ENCODE measurements at places on chromosomes 1 and 21. TPM values are rescaled to one million over a fixed set of nuclear protein-coding genes. Genes with fewer than 3 reads are reported as not detected.

DNA sequence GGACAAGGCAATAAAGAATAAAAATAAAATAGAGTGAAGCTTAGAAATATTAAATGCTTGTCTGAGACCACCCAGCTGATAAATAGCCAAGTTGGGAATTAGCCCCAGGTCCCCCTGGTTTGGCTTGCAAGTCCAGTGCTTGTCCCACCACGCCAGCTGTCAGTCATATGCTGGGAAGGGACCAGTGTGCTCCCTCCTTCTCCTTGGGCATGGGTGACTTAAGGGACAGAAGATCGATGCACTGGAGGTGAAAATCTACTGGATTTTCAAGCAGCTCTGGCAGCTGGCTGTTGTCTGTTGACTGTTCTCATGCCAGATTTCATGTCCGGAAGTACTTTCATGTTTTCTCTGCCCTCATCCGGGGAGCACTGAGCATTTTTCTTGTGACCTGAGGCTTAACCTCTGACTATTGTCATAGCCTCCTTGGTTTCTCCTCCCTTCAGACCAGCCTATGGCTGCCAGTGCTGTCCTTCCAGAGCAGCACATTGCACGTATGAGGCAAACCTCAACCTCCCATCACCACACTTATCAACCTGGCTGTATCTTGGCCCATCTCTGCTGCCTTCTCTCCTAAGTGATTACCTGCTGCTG lies 12.4 kb downstream of the LMOD1 start:
- DNase-seq = no peak

GRCh38 chr1:161091796-161092507 lies 2.6 kb upstream of the NECTIN4 start:
- no peak for DNase-seq

DNA sequence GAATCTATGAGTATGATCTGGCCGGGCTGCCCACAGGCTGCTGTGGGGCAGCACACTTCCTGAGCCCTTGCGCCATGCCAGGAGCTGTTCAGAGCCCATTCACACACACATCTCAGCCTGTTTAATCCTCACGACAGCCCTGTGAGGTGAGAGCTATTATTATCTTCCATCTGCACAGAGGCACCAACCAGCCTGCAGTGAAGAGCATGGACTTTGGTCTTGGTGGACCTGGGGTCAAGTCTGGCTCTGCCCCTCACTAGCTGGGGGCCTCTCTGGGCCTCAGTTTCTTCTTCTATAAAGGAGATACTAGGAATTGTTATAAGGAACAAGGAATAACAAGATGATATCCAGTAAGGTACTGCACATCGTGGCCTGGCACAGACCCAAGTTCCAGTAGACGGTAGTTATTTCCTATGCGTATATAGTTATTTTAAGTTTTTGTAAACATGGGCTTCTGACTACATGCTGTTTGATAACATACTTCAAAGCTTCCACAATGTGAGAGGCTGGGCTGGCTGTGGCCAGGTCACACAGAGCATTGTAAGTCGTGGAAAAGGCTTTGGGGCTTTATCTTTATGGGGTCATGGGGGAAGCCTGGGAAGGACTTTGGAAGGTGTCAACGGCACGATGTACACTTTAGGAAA lies 3.4 kb upstream of the PADI2 start:
- no peak for DNase-seq

DNA sequence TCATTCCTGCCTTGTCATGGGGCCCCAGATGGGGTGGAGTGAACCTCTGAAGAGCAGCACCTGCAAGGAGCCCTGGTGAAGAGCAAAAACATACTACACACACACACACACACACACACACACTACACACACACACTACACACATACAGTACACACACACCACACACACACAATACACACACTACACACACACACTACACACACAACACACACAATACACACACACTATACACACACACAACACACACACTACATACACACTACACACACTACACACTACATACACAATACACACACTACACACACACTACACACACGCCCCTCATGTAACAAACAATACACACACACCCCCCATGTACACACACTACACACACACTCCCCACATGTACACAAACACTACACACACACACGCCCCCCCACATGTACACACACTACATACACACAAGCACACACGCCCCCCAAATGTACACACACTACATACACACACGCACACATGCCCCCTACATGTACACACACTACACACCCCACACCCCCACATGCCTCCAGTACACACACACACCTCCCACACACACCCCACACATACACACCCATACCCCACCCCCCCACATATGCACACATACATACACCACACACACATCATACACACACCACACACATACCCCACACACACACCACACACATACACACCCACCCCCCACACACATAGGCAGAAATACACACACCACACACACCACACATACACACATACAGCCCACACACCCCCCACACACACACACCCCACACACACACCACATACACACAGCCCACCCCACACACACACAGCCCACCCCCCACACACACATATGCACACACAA lies 9.3 kb downstream of the SLC2A5 start:
- no peak for DNase-seq

GRCh38 chr1:157181258-157181657 lies 43.1 kb upstream of the ETV3 start:
- DNase-seq = peak; percentile 23

The LRRC71 gene
- 2.9 TPM for total RNA-seq

The OR2L8 gene
- total RNA-seq = not detected

Data from upper lobe of left lung (tissue), 6 donors.